ENCODE measurements at places on chromosomes 2 and 18.

- DNase-seq = no peak
Observed at GRCh38 chr2:3727397-3728045, 24.1 kb downstream of the DCDC2C start.

DNA sequence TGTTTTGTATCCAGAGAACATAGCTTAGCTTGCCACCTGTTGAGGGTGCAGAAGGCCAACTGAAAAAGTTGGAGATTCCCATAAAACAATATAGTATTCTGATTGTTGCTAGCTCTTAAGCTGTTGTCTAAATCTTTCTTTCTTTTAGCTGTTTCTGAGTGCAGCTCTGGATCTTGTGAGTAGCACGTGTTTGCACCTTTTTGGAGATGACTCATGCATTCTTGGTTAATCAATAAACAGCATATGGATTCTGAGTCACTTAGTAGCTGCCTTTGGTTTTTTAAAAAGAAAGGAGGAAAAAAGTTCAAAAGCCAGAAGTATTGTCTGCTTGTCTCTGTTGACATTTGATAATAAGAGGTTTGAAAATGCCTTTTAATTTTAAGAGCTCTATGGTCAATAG lies 483.0 kb upstream of the FSIP2 start:
- DNase-seq = no peak

- peak; percentile 82 for DNase-seq
Observed at GRCh38 chr18:50986360-50987087, 18.7 kb downstream of the ELAC1 start.

GRCh38 chr2:47288864-47289263 lies 114.1 kb upstream of the MSH2 start:
- peak; percentile 98 for DNase-seq

- DNase-seq = peak; percentile 34
Observed at GRCh38 chr2:219521066-219521880, 7.0 kb downstream of the ASIC4 start.

DNA sequence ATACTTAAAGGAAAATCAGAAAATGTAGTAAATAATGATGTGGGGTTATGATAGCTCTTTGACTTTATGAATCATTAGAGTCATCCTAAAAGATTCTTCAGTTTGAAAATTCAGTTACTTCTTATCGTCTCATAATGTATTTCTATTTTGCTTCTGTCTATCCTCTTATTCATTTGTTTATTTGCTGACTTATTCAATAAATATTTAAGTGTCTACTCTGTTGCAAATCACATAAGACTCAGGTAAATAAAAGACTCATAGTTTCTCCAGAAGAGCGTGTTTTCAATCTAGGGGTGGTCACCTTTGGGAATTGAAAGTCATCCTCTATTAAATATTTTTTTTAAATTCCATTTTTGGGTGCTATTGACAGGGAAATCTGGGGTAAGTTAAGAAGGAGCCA lies 69.1 kb upstream of the RBMS1 start:
- no peak for DNase-seq

Measured in AG10803 (cell line).